CD14-positive monocyte (primary cell): ENCODE measurements at places on chromosomes 2 and 18.

- DNase-seq = no peak
Measured at GRCh38 chr2:230870544-230871360, 6.0 kb downstream of the ITM2C start.

GRCh38 chr2:55865096-55865835, 58.3 kb downstream of the EFEMP1 start:
- DNase-seq = no peak

GRCh38 chr2:16320716-16321115, 344.9 kb downstream of the CYRIA start:
- no peak for DNase-seq

- peak; percentile 16 for DNase-seq
Measured at GRCh38 chr2:112483042-112483473, 1.1 kb downstream of the TTL start.

DNA sequence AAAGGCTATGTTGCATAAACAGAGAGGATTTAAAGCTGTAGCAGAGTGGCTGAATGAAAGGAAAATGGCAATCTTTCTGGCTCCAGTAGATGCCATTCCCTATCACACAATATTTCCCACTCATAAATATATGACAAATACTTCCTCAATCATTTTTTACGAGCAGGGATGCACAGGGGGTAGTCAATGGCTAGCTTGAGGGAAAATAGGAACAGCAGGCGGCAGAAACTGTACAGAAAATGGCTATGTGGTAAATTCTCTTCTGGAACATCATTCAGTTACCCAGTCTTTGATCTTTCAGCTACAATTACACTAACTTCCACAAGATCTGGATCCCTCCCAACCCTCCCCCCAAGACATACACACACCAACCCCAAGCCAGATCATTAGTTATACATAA, 127.2 kb downstream of the OLA1 start:
- no peak for DNase-seq

- DNase-seq = no peak
Measured at GRCh38 chr2:109154226-109154625, 25.2 kb downstream of the SH3RF3 start.

DNA sequence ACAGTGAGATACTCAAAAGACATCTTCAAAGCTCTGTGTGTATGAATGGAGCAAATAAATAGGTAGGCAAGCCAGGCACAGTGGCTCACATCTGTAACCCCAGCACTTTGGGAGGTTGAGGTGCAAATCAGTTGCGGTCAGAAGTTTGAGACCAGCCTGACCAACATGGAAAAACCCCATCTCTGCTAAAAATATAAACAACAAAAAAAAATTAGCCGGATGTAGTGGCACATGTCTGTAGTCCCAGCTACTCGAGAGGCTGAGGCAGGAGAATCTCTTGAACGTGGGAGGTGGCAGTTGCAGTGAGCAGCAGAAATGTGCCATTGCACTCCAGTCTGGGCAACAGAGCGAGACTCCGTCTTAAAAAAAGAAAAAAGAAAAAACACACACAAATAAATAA, 945.1 kb upstream of the PIK3C3 start:
- no peak for DNase-seq

DNA sequence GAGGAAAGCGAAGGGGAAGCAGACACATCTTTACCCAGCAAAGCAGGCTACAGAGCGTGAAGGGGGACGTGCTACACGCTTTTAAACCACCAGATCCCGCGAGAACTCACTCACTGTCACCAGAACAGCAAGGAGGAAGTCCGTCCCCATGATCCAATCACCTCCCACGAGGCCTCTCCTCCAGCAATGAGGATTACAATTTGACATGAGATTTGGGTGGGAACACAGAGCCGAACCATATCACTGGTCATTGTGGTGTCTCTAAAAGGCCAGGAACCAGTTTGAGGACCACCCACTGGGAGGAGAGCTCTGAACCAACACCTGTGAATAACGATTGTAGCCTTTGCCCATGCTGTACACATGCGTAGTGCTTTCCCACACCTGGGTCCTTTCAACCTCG, 116.6 kb upstream of the FAM136A start:
- no peak for DNase-seq

DNA sequence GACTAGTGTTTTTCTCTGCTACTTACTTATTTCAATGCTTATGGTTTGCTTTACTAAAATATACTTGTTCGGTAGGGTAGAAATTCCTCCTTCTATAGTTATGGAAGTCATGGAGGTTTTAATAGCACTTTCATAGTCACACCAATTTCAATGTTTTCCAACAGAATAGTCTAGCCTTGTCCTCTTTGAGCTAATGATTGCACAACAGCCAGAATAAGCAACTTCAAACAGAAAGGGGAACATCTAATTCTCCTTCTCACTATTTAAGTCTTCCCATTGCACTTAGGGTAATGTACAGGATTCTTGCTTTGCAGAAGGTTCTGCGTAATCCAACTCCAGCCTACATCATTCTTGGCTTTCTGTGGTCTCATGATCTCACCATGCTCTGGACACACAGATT, 287.7 kb upstream of the GCFC2 start:
- DNase-seq = no peak

DNA sequence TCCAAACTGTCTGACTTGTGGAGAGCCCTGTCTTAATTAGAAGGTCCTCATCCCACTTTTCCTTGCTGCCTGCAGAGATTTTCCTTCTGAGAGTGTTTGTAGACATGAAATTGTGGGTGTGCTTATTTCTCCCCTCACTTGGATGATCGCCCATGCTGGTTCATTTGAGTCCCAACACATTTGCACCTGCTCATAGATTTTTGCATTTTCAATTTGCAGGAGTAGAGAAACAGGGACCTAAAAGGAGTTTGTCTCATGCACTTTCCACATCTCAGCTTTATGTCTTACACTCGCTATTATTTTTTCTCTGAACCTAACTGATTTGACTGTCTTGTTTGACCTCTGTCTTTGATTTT, 33.2 kb upstream of the FHL2 start:
- no peak for DNase-seq

DNA sequence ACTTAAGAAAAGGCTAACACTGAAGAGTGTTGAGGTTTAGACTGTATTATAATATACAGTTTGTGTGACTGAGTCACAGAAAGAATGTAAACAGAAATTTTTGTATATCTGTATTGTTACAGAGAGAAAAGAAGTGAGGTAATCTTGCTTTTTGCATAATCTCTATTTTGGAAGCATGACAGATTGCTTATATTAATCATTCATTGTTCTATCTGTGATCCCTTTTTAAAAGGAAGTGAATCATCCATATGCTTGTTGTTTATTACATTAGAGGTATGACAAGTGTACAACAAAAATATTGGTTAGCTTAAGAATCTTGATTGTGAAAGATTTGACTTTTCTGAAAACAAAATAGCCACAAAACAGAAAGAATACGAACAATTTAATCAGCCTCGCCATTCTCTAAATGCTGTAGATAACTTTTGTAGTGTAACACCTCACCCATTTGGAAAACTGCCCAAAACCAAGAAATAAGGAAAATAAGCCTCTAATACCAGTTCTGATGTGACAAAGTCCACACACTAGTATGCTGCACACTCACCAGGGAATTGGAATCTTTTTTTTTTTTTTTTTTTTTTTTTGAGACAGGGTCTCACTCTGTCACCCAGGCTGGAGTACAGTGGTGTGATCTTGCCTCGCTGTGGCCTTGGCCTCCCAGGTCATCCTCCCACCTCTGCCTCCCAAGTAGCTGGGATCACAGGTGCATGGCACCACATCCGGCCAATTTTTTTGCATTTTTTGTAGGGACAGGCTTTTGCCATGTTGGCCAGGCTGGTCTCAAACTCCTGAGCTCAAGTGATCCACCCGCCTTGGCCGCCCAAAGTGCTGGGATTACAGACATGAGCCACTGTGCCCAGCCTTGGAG, 91.5 kb upstream of the LPIN2 start:
- no peak for DNase-seq

DNA sequence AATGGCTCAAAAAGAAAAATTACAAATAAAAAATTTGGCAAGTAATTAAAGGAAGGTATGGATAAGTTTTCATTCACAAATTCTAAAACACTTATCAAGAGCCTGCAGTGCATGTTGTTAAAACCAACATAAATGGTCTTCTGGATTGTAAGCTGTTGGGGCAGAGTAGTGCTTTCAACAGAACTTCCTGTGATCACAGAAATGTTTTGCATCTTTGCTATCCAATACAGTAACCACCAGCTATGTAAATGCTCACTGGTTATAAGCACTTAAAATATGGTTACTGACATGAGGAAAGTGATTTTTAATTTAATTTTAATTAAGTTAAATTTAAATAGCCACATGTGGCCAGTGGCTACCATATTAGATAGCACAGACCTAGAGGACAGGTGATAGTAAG, 133.1 kb downstream of the NBAS start:
- no peak for DNase-seq

- no peak for DNase-seq
Measured at GRCh38 chr2:67374949-67375348, 22.2 kb upstream of the ETAA1 start.

- no peak for DNase-seq
Measured at GRCh38 chr2:85766229-85766628, 12.4 kb downstream of the ATOH8 start.

DNA sequence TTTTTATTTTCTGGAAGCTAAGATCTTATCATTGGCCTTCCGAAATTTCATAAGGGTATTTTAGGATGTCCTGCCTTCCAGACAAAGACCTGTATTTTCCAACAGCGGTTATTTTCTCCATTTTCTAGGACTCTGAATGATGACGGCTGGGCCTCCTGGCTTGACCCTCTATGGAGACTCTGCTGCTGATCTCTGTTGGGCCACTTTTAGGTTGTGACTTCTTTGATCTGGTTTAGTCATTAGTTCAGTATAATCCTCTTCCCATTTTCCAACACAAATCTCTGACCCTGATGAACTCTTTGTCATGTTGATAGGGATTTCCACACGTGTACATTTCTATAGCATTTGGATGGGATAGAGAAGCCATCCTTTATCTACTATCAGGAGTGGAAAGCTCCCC, 93.7 kb downstream of the HS1BP3 start:
- no peak for DNase-seq

DNA sequence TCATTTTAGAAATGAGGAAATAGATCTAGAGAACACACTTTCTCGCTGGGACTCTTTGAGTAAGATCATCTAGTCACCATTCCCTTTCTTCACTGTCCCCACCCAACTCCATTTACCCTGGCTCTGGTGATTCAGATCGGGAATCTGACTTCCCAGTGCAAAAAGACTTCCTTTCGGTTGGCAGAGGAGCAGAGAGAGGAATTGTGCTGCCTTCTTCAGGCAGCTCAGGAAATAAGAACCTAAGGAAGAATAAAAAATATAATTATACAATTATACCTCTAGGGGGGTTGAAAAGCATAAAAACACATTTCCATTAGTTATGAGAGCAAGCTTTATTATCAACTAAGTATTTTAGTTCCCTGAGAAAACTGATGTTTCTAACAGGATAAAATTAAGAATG, 9.3 kb upstream of the MPP4 start:
- no peak for DNase-seq

GRCh38 chr2:20641123-20641985, 9.5 kb downstream of the HS1BP3 start:
- DNase-seq = no peak

GRCh38 chr2:71463342-71463654, 9.9 kb downstream of the DYSF start:
- no peak for DNase-seq

DNA sequence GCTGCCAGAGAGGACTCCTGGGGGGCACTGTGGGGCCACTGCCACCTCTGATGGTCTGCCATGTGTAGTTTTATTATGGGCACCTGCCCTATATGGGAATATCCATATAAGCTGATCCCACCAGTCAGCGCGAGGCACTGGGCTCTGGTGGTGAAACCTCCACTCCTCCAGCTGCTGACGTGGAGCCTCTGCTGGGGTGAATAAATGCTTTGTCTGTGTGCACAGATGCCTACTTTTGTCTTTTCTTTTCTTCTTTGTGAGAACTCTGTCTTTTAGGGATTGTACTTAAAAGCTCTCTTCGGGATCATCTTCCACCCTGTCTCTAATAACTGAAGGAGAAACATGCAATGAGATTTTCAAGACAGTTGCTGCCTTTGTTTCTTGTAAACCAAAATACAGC, 68.9 kb upstream of the NCK2 start:
- DNase-seq = no peak

- no peak for DNase-seq
Measured at GRCh38 chr2:196248467-196249094, 77.2 kb upstream of the STK17B start.

- DNase-seq = no peak
Measured at GRCh38 chr2:98205889-98206288, 118.9 kb downstream of the VWA3B start.

- DNase-seq = no peak
Measured at GRCh38 chr2:220555961-220556630, 928.7 kb downstream of the SLC4A3 start.

DNA sequence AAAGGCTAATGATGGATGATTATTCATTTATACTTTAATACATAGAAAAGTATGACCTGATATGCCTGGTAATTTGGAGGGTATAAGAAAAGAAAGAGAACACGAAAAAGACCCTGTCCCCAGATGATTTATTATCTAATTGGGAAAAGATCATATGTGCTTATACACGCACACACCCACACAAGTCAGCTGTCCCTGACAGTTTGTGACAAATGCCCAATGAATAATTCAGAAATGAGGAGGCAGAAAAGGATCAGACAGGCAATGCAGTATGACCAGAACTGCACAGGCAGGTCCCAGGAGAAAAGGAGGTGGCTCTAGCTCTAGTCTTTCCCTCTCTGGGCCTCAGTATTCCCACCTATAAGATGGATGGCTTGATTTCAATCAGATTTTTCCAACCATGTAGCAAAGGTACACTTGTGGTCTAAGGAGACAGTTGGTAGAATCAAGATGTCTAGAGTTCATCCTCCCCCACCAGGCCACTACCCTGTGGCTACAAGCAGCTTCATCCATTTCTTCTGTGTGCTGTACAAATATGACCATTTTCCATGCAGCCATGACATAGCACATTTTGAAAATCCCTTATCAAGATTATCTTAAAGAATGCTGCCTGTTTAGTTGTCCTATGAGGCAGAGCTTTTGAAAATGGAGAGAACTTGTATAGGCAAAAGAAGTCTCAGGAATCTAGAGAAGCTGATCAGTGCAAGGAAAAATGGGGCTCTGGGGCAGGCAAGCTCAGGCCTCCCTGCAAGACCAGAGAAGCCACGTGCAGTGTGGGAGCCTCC, 19.7 kb downstream of the CYRIA start:
- DNase-seq = no peak
